ENCODE measurements at places on chromosomes 5 and 9.

GRCh38 chr9:99451112-99451606 lies 229.1 kb downstream of the SEC61B start:
- no peak for DNase-seq

- DNase-seq = no peak
Observed at GRCh38 chr9:38286357-38286756, 106.1 kb upstream of the ALDH1B1 start.

- peak; percentile 77 for DNase-seq
Observed at GRCh38 chr5:157076558-157076957, 17.6 kb upstream of the HAVCR1 start.

DNA sequence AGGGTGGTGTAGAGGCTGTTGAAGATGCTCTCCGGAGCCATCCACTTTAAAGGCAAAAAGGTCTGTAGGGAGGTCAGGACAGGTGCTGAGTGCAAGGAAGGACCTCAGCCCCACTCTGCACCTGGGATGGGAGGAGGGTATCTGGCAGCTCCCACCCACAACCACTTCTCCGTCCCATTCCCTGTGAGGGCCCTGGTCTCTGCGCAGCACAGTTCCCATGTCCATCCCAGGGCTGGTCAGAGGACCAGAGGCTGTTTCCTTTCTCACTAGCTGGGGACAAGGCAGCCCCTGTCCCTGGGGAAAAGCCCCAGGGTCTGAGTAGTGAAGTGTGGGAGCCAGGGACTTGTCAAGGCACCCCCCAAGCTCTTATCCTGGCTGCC lies 33.7 kb upstream of the CSF1R start:
- no peak for DNase-seq

DNA sequence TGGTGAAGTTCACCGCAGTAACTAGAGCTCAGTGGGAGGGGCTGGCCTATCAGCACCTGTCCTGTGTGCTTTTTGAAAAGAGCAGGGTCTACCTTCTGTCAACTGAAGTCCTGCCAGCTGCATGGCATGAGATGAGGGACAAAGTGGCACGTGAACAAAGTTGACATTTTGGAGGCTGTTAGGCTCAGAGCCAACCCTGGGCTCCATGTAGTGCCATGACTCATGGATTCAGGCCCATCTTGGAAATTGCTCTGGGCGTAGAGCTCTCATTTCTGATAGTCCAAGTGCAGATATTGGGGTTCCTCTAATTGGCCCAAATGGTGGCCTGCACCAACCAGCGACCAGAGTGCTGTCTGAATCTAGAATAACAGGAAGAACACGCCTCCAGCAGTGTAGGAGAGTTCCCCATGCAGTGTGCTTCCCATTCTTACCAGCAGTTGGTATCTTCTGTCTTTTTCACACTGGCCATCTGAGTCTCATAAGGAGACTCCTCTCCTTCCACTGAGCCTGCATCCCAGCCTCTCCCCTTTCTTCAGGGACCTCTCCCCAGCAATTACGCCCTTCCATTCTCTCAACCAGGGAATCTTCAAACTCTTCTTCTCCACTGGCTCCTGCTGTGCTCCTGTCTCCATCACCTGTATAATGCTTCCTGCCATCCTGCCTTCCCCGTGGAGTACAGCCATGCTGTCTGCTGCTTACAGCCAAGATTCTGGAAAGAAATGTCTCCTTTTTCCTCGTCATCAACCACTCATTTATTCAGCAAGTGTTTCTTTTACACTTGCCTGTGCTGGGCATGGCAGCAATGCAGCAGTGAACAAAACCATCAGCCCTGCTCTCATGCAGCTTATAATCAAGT lies 30.4 kb downstream of the IRF1 start:
- no peak for DNase-seq

DNA sequence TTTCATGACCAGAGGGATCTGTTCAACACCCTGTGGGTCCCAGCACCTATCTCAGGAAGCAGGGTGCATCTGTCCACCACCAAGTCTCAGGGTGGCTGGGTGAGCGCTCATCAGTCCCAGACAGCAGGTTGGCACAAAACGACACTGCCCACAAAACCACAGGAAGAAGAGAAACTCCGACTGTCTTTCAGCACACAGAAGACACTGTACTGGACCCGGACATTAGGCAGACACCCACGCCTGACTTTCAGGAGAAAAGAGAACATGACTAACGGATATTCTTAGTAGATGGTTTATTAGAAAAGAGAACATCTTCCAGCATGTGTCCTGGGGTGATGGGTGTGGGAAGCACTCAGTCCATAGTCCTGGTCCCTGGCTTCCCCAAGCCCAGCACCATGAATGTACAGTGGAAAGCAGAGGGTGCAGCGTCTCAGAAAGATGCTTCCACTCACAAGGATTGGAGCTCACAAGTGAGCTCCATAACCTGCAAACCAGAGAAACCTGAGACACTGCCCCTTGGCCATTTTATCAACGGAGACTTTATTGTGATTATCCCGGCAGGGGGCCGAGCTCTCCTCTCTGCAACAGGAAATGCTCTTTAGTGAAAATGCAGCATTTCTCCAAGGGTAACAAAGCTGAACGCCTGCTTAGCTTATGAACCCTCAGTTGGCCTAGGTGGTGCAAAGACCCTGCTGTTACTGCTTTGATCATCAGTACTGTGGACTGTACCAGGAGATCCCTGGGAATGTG lies 35.8 kb upstream of the LCP2 start:
- DNase-seq = peak; percentile 34

- DNase-seq = no peak
Observed at GRCh38 chr5:37988454-37989046, 148.7 kb upstream of the GDNF start.

DNA sequence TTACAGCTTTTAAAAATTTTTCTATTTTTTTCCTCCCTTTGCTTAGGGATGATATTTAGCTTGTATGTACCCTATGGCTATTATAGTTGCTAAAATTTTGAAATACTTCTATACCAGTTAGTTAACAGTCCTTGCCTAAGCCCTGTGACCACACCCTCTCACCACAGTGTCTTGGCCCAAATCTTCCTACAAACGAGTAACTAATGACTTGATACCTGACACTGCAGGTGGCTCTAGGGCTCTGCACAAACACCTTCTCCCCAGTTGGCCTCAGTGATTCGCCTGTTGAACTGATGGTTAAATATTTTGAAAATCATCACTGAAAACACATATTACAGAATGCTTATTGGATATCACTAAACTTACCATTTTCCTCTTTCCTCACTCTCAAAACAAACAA lies 449.6 kb upstream of the CHD1 start:
- DNase-seq = no peak

- peak; percentile 19 for DNase-seq
Observed at GRCh38 chr5:135034963-135035677, 1.1 kb upstream of the PITX1 start.

- DNase-seq = no peak
Observed at GRCh38 chr5:60352992-60353599, 346.9 kb downstream of the DEPDC1B start.

DNA sequence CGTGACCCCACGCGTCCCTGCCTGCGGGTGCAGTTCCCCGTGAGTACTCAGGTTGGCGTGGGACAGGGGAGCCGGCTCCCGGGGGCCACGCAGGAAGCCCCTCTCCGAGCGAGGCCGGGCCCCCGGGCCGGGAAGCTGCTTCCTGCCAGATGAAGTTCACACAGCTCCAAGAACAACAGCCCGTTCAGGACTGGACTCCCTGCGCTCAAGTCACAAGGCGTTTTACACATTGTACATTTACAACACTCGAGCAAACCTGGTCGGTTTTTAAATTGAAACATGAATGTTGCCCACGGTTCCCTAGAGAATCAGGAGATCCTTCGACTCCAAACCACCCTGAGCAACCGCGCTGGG lies 22.4 kb downstream of the SLC9A3 start:
- DNase-seq = no peak

GRCh38 chr5:31551878-31552277 lies 19.8 kb downstream of the C5orf22 start:
- no peak for DNase-seq

DNA sequence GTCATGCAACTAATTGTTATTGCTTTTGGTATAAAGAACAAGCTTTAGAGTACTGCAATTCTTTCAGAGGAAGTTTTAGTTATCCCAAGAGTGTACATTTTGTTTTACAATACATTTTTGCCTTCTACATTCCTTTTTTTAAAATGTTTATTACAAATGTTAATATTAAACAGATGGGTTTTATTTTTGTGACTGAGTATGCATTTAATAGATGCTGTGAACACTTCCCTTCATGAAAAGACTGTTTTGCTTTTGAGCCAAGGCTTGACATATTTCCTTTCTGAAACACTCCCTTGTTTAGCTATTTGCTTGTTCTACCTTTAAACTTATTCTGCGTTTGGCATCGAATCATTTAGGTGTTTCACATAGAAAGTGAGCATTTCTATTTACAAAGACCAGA lies 14.8 kb upstream of the ZNF474 start:
- no peak for DNase-seq
